ENCODE measurements at places on chromosomes 16 and 17.

DNA sequence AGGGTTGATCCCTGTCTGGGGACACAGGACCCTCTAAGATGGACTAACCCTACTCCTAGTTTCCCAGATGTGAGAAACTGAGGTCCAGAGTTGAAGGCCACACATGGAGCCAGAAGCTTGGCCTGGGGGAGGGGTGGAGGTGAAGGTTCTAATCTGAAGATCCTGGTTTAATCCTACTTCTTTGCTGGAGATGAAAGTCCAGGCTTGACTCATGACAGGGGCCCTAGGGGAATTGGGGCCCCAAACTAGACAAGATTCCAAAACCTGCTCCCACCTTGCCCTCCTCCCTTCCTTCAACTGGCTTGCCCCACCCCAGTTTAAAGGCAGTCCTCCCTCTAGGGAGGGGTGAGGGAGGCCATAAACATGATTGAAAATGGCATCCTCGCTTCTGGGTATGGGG is 21.6 kb downstream of the IGF2BP1 start:
- DNase-seq, result no peak

GRCh38 chr17:17170346-17170985 is 35.7 kb downstream of the PLD6 start:
- no peak for DNase-seq

DNA sequence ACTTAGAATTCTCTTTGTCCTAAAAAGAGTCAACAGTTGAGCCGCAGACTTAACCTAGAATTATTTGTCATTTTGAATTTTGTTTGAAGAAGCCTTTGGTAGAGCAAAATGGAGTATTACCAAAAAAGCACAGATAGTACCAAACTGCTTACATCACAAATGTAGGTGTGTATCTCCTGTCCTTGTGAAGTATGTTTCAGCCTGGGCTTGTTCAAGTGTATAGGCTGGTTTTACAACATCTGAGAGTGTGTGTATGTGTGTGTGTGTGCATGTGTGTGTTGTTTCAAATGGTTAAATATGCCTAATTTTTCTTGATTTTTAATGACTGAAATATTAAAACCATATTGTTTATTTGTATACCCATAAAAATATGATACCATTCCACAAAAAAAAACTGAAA is 188.7 kb upstream of the AXIN2 start:
- no peak for DNase-seq

GRCh38 chr16:61150351-61150750 is 885.9 kb downstream of the CDH8 start:
- DNase-seq, result no peak

DNA sequence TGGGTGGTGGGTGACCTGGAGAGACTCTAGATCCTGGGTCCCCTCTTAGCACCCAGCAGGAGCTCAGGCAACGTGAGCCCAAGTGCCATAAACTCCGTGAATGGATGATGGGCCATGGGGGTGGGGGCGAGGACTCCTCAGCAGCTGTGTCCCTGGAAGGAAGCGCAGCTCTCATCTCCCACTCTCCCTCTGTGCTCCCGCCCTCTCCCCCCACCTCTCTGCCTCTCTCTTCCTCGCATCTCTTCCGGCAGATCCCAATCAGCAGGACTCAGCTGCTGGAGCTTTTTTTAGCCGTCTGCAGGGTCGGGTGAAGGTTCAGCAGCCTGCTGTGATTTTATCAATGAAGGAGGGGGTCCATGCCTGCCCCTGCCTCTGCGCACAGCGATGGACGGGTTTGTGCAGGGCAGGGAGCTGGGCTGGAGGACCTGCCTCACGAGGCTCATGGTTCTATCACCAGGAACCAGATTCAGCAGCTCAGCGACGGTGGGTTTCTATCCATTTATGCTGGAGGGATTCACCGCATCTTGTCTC is 8.3 kb downstream of the CCR7 start:
- DNase-seq, result peak; percentile 88
